ENCODE measurements at places on chromosomes 2 and 18.
A peak's percentile ranks its signal among the peaks of the same experiment; 100 is the strongest.

- DNase-seq = no peak
Observed at GRCh38 chr2:28627722-28628480, 123.7 kb upstream of the PPP1CB start.

DNA sequence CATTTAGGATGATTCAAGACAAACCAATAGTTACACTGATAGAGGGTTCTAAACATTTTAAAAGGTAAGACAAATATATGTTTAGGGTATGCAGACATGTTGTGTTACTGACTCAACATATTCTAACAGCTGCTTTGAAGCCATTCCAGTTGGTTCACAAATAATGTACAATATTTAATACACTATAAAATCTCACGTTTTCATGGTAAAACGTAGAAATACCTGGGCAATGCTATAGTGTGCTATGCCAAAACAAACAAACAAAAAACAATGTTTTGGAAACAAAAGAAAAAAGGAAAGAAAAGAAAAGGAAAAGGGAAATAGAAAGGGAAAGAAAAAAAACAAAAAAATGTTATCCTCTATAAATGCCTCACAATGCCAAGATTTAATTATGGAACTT is 277.1 kb downstream of the TCF4 start:
- DNase-seq = no peak

DNA sequence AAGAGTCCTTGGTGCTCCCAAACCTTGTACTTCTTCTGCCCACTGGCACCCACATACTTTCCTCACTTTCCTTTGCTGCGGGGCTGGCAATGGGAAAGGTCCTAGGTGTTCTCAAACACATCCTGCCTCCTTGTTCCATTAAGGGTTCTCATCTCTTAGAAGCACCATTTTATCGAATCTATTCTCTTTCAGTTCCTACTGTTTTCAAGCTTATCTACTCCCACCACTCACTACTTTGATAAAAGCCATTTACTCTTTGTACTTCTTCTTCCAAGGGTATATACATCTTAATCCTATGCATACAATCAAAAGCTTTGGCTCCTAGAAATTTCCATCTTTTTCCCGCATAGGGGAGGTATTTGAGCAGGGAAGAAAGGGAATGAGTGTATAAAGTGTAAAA is 77.1 kb upstream of the LRRTM1 start:
- no peak for DNase-seq

- peak; percentile 91 for DNase-seq
Observed at GRCh38 chr2:7007846-7008741, 90.9 kb downstream of the RNF144A start.

GRCh38 chr2:111898703-111899514 is 502 bp downstream of the MERTK start:
- DNase-seq = no peak

DNA sequence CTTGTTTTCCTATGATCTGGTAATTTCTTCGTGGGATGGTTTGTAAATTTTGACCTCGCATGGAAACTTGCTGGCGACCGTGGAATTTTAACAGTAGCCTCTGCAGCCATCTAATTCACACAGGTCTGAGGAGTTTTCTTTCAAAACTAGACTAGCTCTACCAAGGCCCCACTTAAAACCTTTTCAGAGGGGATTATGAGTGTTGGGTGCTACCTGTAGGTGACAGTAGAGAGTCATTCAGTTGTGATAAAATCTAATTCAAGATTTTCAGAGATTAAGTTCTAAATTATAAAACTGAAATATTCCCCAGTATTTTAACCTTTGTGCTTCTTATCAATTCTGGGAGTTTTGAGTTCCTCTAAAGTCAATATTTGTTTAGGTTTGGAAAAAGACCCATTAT is 31.0 kb downstream of the THSD7B start:
- DNase-seq = no peak

GRCh38 chr2:195477248-195477995 is 179.6 kb upstream of the SLC39A10 start:
- no peak for DNase-seq

DNA sequence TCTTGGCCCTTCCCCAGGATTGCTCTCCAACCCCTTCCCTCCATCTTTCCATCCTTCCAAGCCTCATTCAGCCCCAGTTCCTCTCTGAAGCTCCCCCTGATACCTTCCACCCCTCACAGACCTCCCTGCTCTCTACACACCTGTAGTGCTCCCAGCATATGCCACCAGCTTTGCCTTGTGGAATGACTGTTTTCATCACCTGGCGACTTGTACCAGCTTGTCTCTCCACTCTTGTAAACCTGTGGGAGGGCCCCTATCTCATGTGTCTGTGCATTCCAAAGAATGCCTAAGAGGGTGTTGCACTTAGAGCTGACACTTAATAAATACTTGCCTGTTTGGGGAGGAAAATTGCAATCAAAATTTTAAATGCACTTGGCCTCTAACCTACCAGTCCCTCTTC is 198.7 kb downstream of the BCL11A start:
- DNase-seq = no peak

DNA sequence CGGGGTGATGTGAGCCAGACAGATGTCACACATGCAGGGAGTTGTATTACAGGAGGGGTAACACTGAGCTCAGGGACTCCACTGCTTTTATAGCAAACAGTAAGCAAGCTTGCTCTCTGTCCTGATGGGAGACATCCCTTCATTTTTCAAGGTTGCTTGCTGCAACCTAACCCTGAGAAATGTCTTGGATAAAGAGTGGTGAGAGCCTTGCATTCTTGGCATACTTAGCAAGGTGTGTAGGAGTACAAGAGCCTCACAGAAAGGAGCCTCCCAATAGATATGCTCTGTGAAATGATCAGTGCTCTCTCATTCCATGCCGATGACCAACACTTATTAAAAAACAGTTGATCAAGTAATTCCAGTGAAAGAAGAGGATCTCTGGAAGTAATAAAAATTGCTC is 8.1 kb downstream of the PFN4 start:
- DNase-seq = no peak

DNA sequence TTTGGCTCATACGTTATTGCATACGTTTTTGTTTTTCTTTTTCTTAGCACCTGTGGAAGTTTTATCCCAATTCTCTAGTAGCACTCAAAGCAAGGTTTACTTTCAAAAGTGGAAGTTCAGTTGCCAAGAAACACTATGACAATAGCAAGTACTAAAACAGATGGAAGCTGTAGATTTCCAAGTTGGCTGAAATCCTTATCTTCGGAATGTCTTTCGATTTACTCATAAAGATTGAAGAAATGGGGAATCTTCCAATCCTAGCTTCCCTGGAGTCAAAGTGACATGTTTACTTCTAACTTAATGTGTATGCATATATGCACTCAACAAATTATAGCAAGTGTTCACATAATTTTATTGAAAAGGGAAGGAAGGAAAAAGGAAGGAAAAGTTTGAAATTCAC is 307.4 kb downstream of the CTNNA2 start:
- no peak for DNase-seq

DNA sequence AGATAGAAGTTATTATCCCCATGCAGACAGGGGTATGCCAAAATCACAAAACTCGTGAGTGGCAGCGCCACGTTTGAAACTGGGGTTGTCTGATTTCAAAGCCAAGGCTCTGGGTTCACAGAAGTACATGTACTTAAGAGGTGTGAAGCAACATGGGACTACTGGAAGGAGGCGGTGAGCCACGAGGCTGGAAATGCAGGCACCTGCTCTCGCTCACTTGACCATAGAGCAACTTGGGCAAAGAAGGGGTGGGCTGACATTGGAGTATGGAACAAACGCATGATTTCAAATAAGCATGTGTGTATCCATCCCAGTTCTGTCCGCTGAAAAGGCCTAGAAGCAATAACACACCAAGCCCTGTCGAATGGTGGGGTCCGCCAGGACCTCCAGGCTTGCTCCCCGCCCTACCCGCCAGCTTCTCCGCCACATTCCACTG is 593 bp upstream of the ACTR2 start:
- DNase-seq = peak; percentile 50

- no peak for DNase-seq
Observed at GRCh38 chr2:106974891-106975290, 88.9 kb upstream of the ST6GAL2 start.
